Adrenal gland (tissue), 19 donors: ENCODE measurements at places on chromosomes 4 and X. TPM values are rescaled to one million over a fixed set of nuclear protein-coding genes. Genes with fewer than 3 reads are reported as not detected.
A peak's percentile ranks its signal among the peaks of the same experiment; 100 is the strongest.

- H3K36me3 ChIP-seq = no peaks in the 10 kb centered on the region
- H3K27me3 ChIP-seq = no peaks in the 10 kb centered on the region
- no peak for DNase-seq
- H3K4me1 ChIP-seq = no peaks in the 10 kb centered on the region
- no peak overlapping the region for H3K27ac ChIP-seq
- H3K4me3 ChIP-seq = no peak overlapping the region
Measured at GRCh38 chr4:167282171-167282864, 48.0 kb upstream of the SPOCK3 start.

DNA sequence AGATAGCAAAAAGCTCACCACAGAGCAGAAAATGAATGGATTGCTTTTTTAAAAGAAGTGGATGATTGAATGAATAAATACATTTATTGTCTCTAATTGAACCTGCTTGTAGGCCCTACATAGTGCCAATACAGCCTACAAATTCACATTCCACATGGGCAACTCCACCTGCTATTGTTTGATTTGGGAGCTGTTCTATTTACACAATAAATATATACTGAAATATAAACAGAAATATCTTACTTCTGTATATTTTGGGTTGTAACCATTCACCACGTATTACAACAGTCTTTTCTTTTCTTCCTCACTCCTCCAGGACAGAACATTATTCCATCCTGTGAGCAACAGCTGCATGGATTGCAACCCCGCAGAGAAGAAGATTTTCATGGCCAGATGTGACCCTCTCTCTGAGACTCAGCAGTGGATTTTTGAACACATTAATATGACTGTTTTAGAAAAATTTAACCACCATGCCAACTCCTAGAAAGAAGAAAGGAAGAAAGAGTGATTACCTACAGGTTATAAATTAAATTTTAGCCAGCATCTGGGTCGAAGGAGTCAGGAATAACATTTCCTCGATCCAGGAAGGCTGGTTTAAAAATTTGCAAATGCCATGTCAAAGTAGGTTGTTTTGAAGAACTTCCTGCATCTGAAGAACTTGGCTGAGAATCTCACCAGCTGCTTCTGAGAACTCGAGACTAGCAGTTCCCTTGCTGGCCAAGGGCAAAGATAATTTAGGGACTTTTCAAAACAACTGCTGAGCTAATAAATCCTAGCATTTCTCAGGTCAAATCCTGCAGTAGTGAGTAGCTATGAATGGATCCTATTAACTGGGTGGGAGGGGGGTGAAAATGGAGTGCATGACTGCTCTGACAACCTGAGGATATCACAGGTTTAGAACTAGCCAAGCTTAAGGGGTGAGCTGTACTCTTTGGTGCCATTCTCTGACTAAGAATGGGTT, 128.7 kb upstream of the GALNT7 start:
- H3K27me3 ChIP-seq = no peaks in the 10 kb centered on the region

GRCh38 chr4:10028910-10029309, 7.6 kb upstream of the SLC2A9 start:
- no peak overlapping the region for H3K4me3 ChIP-seq
- no peaks in the 10 kb centered on the region for H3K36me3 ChIP-seq
- peak; percentile 53 for DNase-seq
- no peaks in the 10 kb centered on the region for H3K27me3 ChIP-seq
- H3K4me1 ChIP-seq = peaks cover 25% of the 10 kb centered on the region
- H3K27ac ChIP-seq = peak overlapping the region; percentile 48

DNA sequence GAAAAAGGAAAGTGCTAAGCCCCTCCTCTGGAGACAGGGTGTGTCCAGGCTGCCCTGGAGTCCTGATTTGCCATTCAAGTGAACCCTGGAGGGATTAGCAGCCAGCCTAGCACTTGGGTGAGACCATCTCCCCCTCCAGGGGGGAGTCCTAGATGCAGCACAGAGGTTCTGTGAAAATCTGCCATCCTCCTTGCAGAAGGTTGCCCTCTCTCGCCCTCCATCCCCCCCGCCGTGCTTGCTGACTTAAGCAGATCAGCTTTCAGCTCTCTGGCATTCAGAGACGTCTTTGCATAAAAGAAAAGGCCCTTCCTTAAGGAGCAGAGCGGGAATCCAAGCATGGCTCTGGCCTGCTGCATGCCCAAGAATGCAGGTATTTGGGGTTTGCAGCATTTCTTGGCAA, 102.1 kb upstream of the SCML1 start:
- no peak overlapping the region for H3K27ac ChIP-seq
- H3K27me3 ChIP-seq = peaks cover 4% of the 10 kb centered on the region
- no peaks in the 10 kb centered on the region for H3K36me3 ChIP-seq
- H3K4me1 ChIP-seq = peaks cover 6% of the 10 kb centered on the region

GRCh38 chrX:64204252-64204651, 1.3 kb downstream of the AMER1 start:
- DNase-seq = peak; percentile 55
- peaks cover 16% of the 10 kb centered on the region for H3K4me1 ChIP-seq
- peak overlapping the region; percentile 43 for H3K4me3 ChIP-seq
- H3K36me3 ChIP-seq = no peaks in the 10 kb centered on the region
- H3K27ac ChIP-seq = peak overlapping the region; percentile 95

- H3K4me3 ChIP-seq = no peak overlapping the region
- DNase-seq = no peak
- no peaks in the 10 kb centered on the region for H3K36me3 ChIP-seq
- H3K27me3 ChIP-seq = no peaks in the 10 kb centered on the region
Measured at GRCh38 chr4:43754566-43754965, 694.0 kb downstream of the KCTD8 start.

DNA sequence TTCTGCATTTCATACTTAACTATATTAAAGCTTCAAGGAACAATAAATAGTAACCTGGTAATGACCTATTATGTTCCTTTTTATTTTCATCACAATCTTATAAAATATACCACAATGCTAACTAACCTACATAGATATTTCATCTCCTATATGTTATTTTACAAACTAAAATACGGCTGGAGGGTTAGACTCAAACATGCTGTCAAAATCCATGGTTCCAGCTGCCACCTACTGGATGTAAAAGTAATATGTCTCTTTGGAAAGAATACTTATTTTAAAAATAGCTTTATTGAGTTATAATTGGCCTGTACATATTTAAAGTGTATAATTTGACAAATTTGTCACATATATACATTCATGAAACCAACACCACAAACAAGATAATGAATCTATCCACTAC, 15.0 kb downstream of the RGN start:
- no peaks in the 10 kb centered on the region for H3K27me3 ChIP-seq
- no peak for DNase-seq
- no peaks in the 10 kb centered on the region for H3K36me3 ChIP-seq

Gene NAA11
- total RNA-seq = not detected

GRCh38 chr4:86556791-86557415, 37.2 kb upstream of the PTPN13 start:
- H3K27ac ChIP-seq = no peak overlapping the region
- no peak for DNase-seq
- H3K4me3 ChIP-seq = no peak overlapping the region
- H3K27me3 ChIP-seq = no peaks in the 10 kb centered on the region
- H3K4me1 ChIP-seq = no peaks in the 10 kb centered on the region

Gene HSD17B10
- 172 TPM for total RNA-seq

Gene TSPAN5
- total RNA-seq = 23.8 TPM

Gene USP53
- 34.2 TPM for total RNA-seq

Gene TRMT2B
- 13.3 TPM for total RNA-seq

GRCh38 chr4:124321364-124321763, 391.2 kb downstream of the ANKRD50 start:
- H3K4me1 ChIP-seq = no peaks in the 10 kb centered on the region
- no peaks in the 10 kb centered on the region for H3K27me3 ChIP-seq
- no peak overlapping the region for H3K4me3 ChIP-seq
- no peak overlapping the region for H3K27ac ChIP-seq
- no peaks in the 10 kb centered on the region for H3K36me3 ChIP-seq

Gene F8A2
- not detected for total RNA-seq

Gene XAGE1A
- not detected for total RNA-seq

- H3K27me3 ChIP-seq = no peaks in the 10 kb centered on the region
- no peak for DNase-seq
- H3K27ac ChIP-seq = no peak overlapping the region
- H3K36me3 ChIP-seq = no peaks in the 10 kb centered on the region
Measured at GRCh38 chrX:2640436-2641150, 50.5 kb upstream of the CD99 start.

DNA sequence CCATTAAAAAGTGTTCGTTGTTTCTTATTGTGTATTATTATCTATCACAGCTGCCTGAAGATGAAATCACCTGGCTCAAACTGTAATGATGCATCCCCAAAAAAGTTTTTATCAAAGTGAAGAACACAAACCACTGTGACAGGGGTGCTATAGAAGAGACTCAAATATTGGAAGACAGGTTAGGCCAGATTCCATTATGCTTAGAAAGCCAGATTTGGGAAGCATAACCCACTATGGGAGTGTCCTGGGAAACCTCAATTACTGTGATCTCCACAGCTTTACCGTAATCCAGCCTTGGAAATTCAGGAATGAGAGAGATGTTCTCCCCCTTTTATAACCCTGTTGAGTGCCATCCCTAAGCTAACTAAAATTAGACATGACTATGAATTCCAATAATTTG, 114.2 kb downstream of the NWD2 start:
- H3K4me3 ChIP-seq = no peak overlapping the region
- H3K27ac ChIP-seq = no peak overlapping the region
- H3K27me3 ChIP-seq = no peaks in the 10 kb centered on the region
- H3K36me3 ChIP-seq = no peaks in the 10 kb centered on the region
- no peaks in the 10 kb centered on the region for H3K4me1 ChIP-seq

Gene CXorf49
- total RNA-seq = not detected

DNA sequence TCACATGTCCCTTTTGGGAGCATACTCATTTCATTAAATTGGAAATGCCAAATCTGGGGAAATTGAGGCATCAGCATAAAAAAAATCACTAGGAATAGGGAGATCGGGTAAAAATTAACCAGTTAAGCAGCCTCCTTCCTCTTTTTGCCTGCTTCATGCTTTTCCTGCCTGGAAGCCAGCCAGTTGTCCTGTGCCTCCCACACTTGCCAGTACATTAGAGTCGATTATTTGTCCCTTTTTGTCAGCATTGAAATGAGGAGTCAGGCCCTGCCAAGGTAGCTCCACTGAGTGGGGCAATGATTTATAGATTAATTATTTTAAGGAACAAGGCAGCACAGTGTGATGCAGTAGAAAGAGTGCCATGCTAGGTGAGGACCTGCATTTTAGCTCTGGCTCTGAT, 55.3 kb downstream of the SH2D1A start:
- peaks cover 24% of the 10 kb centered on the region for H3K27me3 ChIP-seq
- H3K27ac ChIP-seq = no peak overlapping the region
- H3K4me1 ChIP-seq = no peaks in the 10 kb centered on the region
- DNase-seq = no peak
- no peaks in the 10 kb centered on the region for H3K36me3 ChIP-seq

DNA sequence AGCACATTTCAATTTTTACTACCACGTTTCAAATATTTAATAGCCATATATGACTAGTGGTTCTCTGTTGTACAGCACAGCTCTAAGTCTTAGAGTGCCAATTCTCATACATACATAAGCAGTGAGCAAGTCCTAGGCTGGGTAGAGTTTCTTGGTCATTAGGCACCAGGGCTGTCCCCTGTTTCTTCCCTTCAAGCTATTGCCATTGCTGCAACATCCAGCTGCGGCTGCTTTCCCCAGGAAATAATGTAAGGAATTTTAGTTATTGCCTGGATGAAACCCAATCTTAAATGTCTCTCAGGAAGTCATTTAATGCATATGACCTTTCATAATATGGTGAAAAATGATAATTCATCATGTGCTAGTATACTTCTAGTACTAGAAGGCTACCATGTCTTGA, 74.1 kb upstream of the PPP3CA start:
- no peaks in the 10 kb centered on the region for H3K27me3 ChIP-seq
- H3K27ac ChIP-seq = no peak overlapping the region
- H3K4me3 ChIP-seq = no peak overlapping the region
- H3K36me3 ChIP-seq = no peaks in the 10 kb centered on the region
- no peaks in the 10 kb centered on the region for H3K4me1 ChIP-seq

Gene TMEM255A
- 1.5 TPM for total RNA-seq

GRCh38 chr4:48944756-48945241, 38.2 kb upstream of the OCIAD2 start:
- no peak for DNase-seq
- H3K36me3 ChIP-seq = no peaks in the 10 kb centered on the region

DNA sequence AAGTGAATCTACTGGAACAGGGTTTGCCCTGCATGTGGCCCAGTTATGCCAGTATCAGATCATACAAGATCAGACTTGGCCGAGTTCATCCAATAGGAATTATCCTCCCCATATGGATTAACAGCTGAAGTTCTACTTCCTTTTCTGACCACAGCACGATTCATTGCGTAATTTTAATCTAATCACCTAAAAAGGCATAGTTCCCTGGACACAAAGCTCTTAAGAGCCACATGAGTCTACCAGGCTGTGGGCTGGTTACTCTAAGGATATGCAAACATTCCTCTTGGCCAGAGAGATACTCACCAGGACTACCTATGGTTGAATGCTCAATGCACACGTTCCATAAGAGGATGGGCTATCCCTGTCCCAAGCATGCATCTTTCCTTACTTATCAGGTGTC, 46.9 kb downstream of the CHST7 start:
- DNase-seq = no peak
- H3K4me3 ChIP-seq = no peak overlapping the region
- H3K27me3 ChIP-seq = no peaks in the 10 kb centered on the region
- no peak overlapping the region for H3K27ac ChIP-seq
